ENCODE measurements at places on chromosomes 2 and 18. TPM values are rescaled to one million over a fixed set of nuclear protein-coding genes. Genes with fewer than 3 reads are reported as not detected.
A peak's percentile ranks its signal among the peaks of the same experiment; 100 is the strongest.

DNA sequence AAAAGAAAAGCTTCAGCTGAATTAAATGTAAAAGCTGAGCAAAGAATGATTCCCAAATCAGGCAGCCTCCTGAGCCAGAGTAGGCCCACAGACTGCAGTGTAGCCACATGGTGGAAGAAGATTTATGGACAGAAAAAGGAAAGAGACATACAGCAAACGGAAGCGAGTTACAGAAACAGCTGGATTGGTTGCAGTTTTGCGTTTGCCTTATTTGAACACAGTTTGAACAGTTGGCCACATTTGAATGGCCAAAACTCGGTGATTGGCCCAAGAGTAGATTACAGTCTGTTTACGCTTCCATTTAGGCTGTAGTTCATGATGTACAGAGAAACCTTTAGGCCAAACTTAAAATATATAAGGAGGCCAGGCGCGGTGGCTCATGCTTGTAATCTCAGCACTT is 35.1 kb downstream of the SH2D6 start:
- DNase-seq, result no peak

GRCh38 chr2:32506446-32506845 is 121.4 kb upstream of the TTC27 start:
- no peak for DNase-seq

GRCh38 chr2:224875841-224876240 is 159.7 kb upstream of the CCDC195 start:
- no peak for DNase-seq

GRCh38 chr18:8799596-8800441 is 94.5 kb downstream of the MTCL1 start:
- peak; percentile 100 for DNase-seq

GRCh38 chr2:219702796-219703545 is 75.5 kb downstream of the SLC4A3 start:
- DNase-seq, result no peak

DNA sequence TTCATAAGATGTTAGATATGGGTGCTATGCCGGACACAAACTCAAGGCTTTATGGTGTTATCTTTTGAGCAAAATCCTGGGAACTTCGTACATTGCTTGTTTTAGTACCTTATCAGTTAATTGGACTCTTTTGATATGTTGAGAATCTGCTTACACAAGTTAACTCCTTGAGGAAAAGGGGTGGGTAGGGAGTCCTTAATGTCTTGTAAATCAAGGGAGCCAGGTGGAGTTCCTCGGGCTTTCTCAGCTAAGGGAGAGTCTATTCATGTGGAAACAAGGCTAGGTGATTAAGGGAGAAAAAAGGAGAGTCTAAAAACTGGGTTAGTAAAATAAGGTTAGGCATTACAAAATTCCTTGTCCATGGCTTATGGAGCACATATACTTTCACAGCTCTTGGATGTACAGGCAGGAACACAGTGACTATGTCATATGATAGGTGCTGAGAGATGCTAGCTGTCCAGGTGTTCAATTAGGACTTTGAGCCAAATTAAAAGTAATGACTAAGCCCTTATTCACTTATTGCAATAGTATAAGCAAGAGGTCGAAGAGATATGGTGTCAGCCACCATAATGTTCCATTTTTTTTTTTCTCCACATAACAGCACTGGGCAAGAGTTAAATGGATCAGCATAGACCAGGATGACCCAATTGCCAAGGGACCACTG is 59.5 kb upstream of the DYNAP start:
- no peak for DNase-seq

GRCh38 chr2:228102949-228103348 is 78.5 kb downstream of the SPHKAP start:
- DNase-seq, result no peak

GRCh38 chr2:8676191-8676920 is 5.5 kb upstream of the ID2 start:
- no peak for DNase-seq

- DNase-seq, result no peak
Measured at GRCh38 chr2:49154140-49154539, at the start of gene FSHR. Gene FSHR, minus strand, starts transcription at chr2:49154515. Its CDS starts 98 bp downstream, at chr2:49154417.

GRCh38 chr2:227163998-227164762 is at the start of the genes COL4A3 and COL4A4:
Gene COL4A3, plus strand, starts transcription at chr2:227164624. Its CDS starts 103 bp downstream, at chr2:227164727.
Gene COL4A4, minus strand, starts transcription at chr2:227164205. Its CDS starts 16,722 bp downstream, at chr2:227147483.
- no peak for DNase-seq

GRCh38 chr2:236899950-236900640 is 185.6 kb upstream of the COPS8 start:
- DNase-seq, result no peak

DNA sequence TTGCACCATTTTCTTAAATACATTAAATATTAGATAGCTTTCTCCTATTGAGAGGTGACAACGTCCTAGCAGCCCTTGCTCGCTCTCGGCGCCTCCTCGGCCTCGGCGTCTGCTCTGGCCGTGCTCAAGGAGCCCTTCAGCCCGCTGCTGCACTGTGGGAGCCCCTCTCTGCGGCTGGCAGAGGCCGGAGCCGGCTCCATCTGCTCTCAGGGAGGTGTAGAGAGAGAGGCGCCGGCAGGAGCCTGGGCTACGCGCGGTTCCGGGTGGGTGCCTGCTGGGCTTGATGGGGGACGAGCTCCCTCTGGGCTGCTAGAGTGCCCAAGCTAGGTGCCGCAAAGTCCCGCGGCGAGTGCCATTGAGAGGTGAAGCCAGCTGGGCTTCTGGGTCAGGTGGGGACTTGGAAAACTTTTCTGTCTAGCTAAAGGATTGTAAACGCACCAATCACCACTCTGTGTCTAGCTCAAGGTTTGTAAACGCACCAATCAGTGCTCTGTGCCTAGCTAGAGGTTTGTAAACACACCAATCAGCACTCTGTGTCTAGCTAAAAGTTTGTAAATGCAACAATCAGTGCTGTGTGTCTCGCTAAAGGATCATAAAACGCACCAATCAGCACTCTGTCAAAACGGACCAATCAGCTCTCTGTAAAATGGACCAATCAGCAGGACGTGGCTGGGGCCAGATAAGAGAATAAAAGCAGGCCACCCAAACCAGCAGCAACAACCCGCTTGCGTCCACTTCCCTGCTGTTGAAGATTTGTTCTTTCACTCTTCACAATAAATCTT is 3.1 kb downstream of the RPRD1A start:
- no peak for DNase-seq

Gene TUBA4B
- not detected for total RNA-seq

Gene MTX2
- 37.8 TPM for total RNA-seq
